NB4 (cell line): ENCODE measurements at places on chromosomes 5 and 9.
A peak's percentile ranks its signal among the peaks of the same experiment; 100 is the strongest.

DNA sequence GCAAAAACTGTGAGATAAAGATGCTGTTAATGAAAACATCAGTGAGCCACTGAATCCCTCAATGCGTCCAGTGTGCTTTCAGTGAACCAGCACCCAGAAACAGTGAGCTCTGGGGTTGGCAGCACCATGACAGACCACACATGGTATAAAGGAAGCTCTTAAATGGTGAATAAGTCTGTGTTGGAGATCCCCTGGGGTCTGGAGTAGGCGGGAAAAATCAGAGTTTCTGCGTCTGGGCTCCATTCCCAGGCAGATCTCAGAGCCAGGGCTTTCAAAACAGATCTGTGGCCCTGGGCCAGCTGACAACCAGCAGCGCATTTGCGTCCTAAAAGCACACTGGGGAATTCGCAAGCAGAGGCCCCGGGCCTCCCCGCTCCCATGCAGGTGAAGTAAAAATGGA lies 233.5 kb downstream of the FRMD3 start:
- DNase-seq = no peak

DNA sequence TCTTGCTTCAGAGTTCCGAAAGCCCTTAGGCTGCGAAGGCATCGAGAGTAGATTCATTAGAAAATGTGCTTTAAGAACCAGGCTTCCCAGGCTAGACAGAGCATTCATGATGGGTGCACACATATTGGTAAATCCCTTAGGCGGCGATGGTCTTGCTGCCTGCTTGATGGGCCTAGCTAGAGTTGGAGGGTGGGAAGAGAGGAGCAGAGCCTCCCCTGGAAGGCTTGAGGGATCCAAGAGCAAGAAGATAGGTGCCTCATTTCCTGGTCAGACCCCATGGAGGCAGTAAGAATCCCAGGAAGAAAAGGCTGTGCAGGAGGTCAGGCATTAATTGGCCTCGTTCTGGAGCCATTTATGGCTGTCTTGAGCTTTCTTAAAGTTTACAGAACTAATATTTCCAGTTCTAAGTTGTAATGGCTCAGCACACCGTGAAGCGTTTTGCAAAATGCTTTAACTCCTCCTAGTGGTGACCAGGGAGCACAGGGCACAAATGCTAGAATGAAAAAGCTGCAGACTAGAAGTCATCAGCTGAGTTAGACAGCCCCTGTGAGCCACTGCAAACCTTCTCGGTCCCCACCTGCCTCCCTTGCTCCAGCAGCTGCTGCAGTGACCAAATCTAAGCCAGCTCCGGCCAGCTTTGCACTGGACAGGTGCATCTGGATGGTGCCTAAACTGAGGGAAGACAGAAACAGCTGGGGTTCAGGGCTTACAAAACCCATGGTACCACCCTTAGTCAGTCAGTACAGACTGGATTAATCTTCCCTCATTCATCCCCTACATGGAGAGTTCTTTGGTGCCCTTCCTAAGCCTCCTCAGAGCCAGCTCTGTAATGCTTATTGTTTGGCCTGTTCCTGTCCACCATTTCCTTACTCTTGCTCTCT lies 14.7 kb downstream of the SLC45A2 start:
- peak; percentile 49 for DNase-seq

GRCh38 chr5:79577693-79578092 lies 34.5 kb upstream of the TENT2 start:
- DNase-seq = no peak

- DNase-seq = no peak
Observed at GRCh38 chr5:159533197-159533596, 202.9 kb upstream of the IL12B start.

DNA sequence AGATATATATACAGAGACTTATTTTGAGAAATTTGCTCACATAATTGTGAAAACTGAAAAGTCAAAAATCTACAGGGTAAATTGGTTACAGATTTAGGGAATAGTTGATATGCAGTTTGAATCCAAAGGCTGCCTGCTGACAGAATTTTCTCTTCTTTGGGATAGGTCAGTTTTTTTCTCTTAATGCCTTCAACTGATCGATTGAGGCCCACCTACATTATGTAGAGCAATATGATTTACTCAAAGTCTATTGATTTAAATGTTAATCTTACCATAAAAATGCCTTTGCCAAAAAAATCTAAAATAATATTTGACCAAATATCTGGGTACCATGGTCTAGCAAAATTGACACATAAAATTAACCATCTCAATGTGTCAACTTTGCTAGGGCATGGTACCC lies 3.9 kb upstream of the GHR start:
- no peak for DNase-seq

DNA sequence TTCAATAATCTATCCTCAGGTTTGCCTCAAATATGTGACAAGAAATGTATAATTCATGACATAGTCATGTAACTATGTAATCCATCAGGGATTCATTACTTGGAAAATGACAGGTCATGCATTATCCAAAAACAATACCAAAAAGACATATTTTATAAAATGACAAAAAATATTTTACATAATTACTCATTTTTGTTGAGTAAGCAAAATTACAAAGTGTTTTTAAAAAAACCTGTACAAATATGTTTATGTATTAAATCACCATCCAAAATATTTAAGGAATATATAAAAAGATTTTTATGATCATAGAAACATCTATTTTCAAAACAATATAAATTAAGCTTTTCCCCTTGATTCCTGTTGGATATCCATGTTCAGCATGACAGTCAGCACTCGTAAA lies 36.7 kb upstream of the ITGA2 start:
- DNase-seq = no peak

DNA sequence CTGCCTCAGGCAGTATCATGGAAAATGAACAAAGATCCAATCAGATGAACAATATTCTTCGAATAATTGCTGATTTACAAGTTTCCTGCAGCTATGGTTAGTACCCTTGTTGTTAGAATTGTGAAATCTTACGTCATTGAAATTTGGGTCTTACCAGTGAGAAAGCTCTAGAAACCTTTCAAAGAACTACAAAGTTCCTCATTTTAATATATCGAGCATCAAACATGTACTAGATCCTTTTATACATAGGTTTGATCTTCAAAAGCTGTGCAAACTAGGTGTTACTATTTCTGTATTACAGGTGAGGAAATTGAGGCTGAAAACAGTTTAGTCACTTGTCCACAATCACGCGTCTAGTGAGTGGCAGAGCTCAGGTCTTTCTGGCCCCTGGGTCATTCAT lies 43.7 kb upstream of the ANGPTL2 start:
- peak; percentile 58 for DNase-seq

DNA sequence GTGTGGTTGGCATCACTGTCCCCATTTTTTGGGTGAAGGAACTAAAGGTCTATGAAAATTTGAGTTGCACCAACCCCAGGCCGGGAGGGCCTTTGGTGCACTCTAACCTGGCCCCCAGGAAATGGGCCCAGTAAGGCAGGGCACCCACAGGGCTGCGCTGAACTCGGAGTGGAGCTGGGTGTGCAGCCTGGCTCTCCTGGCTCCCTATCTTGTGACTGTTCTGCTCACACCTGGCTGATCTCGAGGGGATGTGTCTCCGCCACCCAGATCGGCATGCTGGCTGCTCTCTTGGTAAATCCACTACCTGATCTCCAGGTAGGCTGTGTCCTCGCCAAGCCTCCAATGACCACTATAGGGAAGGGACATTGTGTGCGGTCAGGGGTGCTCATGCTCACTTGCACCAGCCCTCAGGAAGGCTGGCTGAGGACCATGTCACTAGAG lies 259.8 kb downstream of the NSG2 start:
- DNase-seq = no peak

DNA sequence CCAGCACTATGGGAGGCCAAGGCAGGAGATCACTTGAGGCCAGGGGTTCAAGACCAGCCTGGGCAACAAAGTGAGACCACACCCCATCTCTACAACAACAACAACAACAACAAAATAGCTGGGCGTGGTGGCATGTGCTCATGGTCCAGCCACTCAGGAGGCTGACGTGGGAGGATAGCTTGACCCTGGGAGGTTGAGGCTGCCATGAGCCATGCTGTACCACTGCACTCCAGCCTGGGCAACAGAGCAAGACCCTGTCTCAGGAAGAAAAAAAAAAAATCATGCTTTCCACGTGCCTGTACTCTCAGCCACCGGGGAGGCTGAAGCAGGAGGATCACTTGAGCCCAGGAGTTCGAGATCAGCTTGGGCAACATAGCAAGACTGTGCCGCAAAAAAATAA lies 29.5 kb downstream of the TSC1 start:
- no peak for DNase-seq

DNA sequence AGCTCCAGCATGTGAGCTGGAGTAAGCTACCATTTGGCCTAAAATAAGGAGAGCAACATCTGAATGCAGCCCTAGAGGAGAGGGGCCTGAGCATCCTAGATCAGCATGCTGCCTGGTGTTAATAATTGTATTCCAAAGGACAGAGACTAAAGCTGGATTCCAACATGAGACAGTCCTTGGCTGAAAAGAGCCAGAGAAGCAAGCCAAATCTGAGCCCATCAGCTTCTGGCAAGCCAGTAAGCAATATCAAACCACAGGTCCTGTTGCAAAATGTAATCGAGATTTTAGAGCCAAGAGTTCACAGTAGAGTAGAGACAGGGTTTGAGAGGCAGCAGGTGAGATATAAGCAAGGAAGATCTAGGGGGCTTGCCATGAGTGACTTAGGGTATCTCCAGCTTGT lies 42.3 kb upstream of the DMAC1 start:
- DNase-seq = no peak

GRCh38 chr5:143014017-143014651 lies 244.0 kb downstream of the ARHGAP26 start:
- peak; percentile 60 for DNase-seq
